ENCODE measurements at places on chromosomes 7 and 10. TPM values are rescaled to one million over a fixed set of nuclear protein-coding genes. Genes with fewer than 3 reads are reported as not detected.

- DNase-seq, result no peak
These were observed 1.2 kb downstream of the MICALL2 start for GRCh38 chr7:1457949-1458682.

DNA sequence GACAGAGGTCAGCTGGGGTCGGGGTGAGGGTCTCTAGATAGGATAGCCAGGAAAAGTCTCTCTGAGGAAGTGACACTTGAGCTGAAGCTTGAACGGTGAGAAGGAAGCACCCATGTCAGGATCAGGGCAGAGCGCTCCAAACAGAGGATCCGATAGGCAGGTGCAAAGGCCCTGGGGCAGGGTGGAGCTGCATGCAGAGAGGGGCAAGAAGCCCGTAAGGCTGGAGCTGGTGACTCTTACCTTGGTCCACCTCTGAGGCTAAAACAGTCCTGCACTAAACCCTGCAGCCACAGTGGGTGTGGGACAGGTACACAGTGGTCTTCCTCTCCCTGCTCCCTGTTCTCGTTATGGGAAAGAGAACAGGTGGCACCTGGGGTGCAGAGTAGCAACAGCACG lies 5.8 kb upstream of the C10orf71 start:
- DNase-seq, result no peak

GRCh38 chr10:132667342-132668047 lies 118.5 kb downstream of the NKX6-2 start:
- no peak for DNase-seq

Gene GDF2
- total RNA-seq, result not detected

Gene STAG3
- 0.34 TPM for total RNA-seq

GRCh38 chr10:71137701-71138100 lies 74.7 kb upstream of the UNC5B start:
- DNase-seq, result no peak

Gene ST8SIA6
- total RNA-seq, result not detected

- no peak for DNase-seq
These were observed 190.9 kb upstream of the YAE1 start for GRCh38 chr7:39375047-39375873.

DNA sequence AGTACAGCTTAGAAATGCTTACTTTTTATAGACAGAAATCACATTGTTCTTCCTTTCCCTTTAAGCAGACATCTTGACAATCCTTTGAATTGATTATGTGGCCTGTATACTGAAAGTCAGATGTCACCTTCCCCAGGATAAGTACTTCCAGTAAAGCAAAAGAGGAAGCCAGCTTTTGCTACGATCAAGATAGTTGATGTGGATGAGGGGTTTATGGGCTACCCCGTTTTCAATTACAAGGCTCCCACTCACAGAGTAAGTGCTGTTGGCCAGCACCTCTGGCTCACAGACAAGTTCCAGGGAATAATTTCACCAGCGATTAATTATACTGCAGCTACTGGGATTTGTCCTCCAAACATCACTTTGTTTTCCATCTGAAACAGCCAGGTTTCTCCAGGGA lies 95.1 kb upstream of the SAMD8 start:
- DNase-seq, result no peak

- peak; percentile 14 for DNase-seq
These were observed 378.4 kb upstream of the SEMA3D start for GRCh38 chr7:85565276-85565675.

GRCh38 chr10:85613391-85613790 lies 753.2 kb downstream of the GRID1 start:
- DNase-seq, result no peak

Gene NUDT13
- total RNA-seq, result 1.2 TPM

DNA sequence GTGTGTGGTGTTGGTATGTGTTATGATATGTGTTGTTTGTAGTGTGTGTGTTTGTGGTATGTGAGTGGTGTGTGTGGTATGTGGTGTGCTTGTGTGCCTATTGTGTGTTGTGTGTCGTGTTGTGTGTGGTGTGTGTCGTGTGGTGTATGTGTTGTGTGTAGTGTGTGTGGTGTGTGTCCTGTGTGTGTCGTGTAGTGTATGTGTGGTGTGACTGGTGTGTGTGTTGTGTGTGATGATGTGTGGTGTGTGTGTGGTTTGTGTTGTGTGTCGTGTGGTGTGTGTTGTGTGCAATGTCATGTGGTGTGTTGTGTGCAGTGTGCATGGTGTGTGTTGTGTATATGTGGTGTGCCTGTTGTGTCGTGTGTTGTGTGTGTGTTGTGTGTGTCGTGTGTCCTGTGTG lies 144.6 kb downstream of the DNAJB6 start:
- no peak for DNase-seq

- no peak for DNase-seq
These were observed 8.3 kb downstream of the NEBL start for GRCh38 chr10:20888620-20889330.

- DNase-seq, result no peak
These were observed 15.8 kb downstream of the MACC1 start for GRCh38 chr7:20201380-20201779.

GRCh38 chr7:134153493-134154136 lies 26.5 kb downstream of the LRGUK start:
- no peak for DNase-seq

Gene PAPOLB
- not detected for total RNA-seq

DNA sequence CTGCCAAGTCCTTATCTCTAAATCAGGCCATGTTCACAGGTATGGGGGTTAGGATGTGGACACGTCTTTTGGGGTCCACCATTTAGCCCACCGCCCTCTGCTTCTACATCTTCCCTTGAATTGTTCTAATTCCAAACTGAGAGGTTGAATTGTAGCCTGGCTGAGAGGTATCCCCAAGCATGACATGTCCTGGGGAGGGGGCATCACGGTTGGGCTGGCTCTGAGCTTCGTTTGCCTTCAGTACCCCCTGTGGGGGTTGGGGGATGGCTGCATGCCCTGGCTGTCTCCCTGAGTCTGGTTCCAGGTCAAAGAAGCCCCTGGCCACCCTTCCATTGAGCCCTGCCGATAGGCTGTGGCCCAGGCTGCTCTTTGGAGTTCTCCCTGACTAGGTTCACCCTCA lies 204.6 kb downstream of the GLRX3 start:
- no peak for DNase-seq

DNA sequence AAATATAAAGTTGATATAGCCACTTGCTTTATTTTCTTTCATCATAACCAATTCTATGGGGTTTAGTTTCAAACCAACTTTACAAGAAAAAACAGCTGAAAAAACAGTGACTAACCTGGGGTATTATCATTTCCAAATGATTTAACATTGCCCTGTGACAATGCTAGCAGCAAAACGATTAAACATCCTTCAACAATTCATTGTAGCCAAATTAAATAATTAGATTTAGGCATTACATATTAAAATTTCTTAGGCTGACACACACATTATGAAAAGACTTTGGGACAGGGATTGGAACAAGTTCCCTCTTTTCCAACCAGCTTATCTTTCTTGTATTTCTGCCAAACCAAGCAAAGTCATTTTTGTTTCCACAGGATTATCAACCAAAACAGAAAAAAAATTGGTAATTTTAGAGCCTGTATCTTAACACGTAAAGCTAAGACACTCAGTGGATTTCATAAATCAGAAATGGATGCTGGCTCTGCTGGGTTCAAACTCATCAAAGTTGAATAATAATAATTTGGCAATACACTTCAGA lies 84.0 kb downstream of the SEMA3D start:
- no peak for DNase-seq

- no peak for DNase-seq
These were observed at the start of gene URGCP for GRCh38 chr7:43906331-43907010. URGCP (minus strand) TSS chr7:43906596; CDS start chr7:43906575, 21 bp downstream.

- DNase-seq, result no peak
These were observed 74.6 kb upstream of the CPXM2 start for GRCh38 chr10:123965973-123966895.

GRCh38 chr10:113005380-113005779 lies 55.3 kb downstream of the TCF7L2 start:
- no peak for DNase-seq

DNA sequence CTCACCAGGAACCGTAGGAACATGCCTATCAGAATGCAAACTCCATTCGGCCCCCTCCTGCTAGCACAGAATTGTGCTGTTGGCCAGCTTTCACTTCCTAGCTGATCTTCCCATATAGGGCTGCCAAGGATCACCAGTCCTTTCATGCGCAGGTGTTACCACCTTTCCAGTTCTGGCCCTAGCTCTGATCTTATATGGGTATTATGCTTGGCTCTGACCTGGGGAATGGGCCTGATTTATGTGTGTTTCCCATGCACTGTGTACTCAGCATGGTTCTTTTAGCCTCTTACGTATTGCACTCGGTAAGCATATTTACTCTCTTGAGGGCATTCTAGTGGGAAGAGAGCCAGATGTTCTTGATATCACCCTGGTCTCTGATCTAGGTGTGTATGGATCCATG lies 11.1 kb downstream of the SLC35G1 start:
- DNase-seq, result no peak

GRCh38 chr10:46545861-46546590 lies 10.4 kb downstream of the GPRIN2 start:
- no peak for DNase-seq

- DNase-seq, result no peak
These were observed 69.3 kb downstream of the HIPK2 start for GRCh38 chr7:139708541-139708940.

DNA sequence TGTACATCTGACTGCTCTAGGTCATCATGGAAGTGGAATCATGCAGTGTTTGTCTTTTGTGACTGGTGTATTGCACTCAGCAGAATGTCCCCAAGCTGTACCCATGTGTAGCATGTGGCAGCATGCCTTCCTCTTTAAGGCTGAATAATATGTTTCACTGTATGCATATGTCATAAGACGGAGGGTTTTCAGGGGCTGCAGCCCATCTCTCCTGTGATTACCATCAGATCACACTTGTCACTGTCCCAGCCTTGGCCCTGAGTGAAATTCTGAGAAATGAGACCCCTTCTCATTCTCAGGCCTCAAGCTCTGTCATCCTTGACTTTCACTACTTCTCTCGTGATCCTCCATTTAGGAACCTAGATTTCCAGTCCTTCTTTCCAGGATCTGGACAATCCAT lies 50.0 kb downstream of the CPXM2 start:
- DNase-seq, result no peak

DNA sequence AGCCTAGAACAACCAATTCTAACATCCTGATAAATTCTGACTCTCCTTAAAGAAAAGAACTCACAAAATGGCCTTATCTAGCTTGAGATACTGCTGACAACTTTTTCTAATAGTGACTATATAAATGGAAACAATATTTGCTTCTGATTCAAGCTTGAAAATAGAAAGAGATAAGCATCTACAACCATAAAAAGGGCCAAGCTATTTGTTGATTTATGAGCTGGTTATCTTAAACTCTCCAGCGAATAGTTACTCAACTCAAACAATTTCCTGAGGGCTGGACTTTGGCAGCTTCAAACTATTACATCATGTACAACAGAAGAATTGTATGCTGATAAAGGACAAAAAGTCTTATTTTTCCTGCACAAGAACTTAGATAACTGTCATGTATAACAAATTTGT lies 4.6 kb downstream of the USP54 start:
- no peak for DNase-seq

GRCh38 chr7:156063241-156063810 lies 251.1 kb upstream of the SHH start:
- DNase-seq, result no peak

DNA sequence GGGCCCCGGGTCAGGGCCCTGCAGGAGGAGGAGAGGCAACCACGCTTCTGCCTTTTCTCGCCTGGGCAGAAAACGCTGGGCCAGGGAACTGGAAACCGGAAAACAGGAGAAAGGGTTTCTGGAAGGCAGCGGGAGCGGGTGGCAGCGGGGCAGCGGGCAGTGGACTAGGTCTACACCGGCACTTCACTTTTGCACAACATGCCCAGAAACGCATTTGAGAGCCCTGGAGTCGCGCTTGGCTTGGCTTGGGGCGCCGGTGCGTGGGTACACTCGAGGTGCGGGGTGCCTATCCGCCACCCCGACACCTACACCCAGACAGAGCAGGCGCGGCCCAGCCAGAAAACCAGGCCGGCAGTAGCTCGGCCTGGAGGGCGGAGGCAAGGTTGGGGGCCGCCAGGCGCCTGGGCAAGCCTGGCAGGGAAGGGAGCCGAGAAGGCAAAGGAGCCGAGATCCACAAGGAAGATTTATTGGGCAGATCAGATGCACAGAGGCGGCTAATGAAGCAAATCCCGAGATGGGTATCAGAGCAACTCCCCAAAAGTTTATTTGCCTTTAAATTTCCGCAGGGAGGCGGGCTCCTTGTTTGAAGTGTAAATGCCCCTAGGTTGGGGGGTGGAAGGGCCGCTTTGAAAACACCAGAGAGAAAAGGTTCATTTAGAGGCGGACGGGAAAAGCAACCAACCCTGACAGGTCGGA lies 3.2 kb upstream of the PAX2 start:
- no peak for DNase-seq

DNA sequence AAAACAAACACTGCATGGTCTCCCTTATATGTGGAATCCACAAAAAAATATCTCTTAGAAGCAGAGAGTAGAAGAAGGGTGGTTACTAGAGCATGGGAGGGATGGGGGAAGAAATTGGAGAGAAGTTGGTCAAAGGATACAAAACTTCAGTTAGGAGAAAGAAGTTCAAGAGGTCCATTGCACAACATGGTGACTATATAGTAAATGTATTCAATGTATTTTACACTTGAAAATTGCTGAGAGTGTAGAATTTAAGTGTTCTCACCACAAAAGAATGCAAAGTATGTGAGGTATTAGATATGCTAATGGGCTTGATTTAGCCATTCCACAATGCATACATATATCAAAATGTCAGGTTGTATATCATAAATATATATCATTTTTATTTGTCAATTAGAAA lies 232.0 kb upstream of the CELF2 start:
- peak; percentile 84 for DNase-seq

Gene THNSL1
- total RNA-seq, result 3.1 TPM

- no peak for DNase-seq
These were observed 35.0 kb upstream of the ACSL5 start for GRCh38 chr10:112338957-112339356.

DNA sequence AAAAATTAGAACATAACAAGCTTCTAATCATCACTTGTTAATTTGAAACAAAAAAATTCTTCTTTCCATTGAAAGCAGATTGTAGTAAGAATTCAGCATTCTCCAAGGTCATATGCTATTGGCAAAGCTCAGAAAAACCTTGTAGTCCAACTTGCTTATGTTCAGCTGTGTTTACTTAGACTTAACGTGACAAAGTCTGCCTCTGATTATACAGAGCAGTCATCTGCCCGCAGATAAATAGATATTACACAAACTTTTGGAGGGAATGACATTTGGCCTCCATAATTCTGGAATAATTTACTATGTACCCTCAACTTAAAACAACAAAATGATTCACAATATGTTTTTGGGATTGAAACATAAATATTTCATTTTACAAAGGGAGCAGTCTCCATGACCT lies 45.8 kb downstream of the MKX start:
- DNase-seq, result no peak

Gene CYP3A7
- not detected for total RNA-seq

Gene ZCCHC24
- 0.67 TPM for total RNA-seq

Measured in foreskin keratinocyte (primary cell).